ENCODE measurements at places on chromosomes 16 and 17.

- no peak for DNase-seq
Measured at GRCh38 chr17:32033223-32033622, 26.0 kb downstream of the LRRC37B start.

DNA sequence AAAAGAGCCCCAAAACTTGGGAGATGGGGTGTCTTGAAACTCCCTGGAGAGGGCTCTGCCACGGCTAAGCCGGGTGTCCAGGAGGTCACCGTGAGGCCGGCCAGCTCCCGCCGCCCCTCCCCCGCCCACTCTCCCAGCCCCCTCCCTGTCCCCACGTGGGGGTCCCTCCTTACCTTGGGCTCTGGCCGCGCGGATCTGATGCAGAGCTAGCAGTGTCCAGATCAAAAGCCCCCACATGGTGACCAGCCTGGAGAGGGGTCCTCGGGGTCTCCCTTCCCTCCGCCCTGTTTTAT is 447 bp downstream of the SDK2 start:
- DNase-seq: no peak

GRCh38 chr17:41885733-41886132 is 20.5 kb upstream of the KLHL11 start:
- no peak for DNase-seq

- no peak for DNase-seq
Measured at GRCh38 chr17:31328160-31328535, 6.7 kb upstream of the EVI2A start.

- no peak for DNase-seq
Measured at GRCh38 chr16:31243734-31244670, 15.8 kb upstream of the ITGAM start.

- no peak for DNase-seq
Measured at GRCh38 chr17:40956401-40957254, 10.1 kb downstream of the KRT39 start.

- DNase-seq: no peak
Measured at GRCh38 chr16:67481561-67482232, 740 bp upstream of the ATP6V0D1 start.

GRCh38 chr17:78375401-78376151 is 2.9 kb upstream of the PGS1 start:
- no peak for DNase-seq

GRCh38 chr17:50680126-50680525 is 27.6 kb downstream of the ANKRD40 start:
- DNase-seq: no peak

DNA sequence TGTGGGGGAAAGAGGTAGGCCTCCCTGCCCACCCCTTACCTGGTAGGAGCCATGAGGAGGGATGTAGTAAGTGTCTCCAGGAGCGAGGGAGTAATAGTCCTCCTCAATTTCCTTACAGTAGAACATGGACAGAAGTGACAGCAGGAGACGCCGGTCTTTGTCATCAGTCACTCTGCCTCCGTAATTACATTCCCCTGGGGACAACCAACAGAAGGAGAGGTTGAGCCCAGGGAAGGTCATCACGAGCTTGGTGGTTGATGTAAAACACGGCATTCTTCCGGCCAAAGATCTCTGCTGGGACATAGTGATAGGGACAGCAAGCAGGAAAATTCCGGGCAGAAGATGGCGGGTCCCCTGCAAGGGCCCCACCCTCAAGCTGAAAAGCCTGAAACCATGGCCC is 47.9 kb downstream of the LYRM1 start:
- DNase-seq: no peak

DNA sequence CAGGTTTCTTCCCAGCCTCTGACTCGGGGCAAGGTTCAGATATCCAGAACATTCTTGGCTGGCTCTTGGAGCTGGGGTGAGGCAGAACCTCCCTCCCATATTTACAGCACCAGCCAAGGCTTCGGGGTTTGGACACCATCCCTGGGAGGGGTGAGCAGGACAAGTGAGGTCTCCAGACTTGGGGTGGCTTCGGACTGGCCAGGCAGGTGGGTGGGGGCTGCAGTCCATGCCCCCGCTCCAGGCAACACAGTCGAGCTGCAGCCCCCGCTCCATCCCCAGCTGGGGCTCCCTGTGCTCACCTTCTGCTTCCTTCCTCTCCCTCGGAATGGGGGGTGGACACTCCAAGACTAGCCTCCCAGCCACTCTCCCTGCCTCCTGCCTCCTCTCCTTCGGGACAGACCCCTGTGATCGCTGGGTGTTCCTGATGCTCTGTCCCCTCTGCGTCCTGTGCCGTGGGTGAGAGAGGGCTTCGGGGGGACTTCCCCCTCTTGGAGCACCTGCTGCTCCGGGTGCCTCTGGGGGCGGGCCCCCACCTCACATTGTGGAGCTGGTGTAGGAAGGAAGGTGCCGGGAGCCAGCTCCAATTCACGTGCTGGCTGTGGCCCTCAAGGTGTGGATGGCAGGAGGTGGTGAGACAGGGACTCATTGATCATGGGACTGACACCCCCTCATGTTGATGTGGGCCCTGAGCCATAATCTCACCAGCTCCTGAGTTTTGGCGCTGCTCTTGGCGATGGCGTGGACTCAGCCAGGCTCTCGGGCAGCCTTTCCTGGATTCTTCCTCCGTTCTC is 189.2 kb downstream of the SEC14L1 start:
- DNase-seq: no peak

DNA sequence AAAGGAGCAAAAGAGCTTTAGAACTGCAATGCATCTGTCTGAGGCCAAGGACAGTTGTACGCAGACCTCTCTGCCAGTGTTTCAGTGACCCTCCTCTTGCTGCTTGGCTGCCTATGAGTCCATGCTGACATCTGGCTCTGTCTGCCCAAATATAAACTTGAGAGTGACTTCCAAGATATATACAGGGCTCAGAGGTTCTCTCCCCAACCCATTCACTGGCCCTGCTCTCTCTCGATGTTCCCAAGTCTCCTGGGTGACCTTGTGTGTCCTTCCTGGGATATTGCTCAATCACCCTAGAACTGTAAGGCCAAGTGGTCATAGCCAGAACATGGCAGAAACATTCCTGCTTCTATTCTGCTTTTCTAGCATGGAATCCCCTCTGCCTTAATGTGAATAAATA is 716.3 kb downstream of the WWOX start:
- no peak for DNase-seq

DNA sequence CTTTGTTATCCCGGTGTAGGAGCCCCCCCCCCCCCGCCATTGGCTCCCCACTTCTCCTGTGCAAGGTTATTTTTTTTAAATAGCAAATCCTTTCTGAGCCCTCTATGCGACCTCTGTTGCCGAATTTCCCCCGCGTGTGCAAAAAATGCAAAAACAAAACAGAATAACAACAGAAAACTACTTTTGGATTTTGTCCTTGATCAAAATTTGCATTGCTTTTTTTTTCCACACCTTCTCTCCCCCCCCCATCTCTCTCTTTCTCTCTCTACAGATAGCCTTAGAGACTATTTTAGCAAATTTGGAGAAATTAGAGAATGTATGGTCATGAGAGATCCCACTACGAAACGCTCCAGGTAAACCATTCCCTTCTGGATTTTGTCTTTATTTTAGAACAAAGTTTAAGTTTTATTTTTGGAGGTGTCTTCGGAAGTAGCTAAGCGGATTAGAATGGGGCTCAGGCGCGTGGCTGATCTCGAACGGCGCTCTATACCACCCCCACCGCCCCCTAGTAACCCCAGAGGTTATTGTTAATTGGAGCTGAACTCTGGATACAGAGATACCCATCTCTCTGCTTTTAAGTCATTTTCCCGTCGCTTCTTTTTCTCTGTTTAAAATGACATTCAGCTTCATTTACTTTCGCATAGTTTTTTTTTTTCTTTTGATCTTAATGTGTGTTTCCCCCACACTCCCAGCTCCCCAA is 1.0 kb downstream of the MSI2 start:
- DNase-seq: no peak

DNA sequence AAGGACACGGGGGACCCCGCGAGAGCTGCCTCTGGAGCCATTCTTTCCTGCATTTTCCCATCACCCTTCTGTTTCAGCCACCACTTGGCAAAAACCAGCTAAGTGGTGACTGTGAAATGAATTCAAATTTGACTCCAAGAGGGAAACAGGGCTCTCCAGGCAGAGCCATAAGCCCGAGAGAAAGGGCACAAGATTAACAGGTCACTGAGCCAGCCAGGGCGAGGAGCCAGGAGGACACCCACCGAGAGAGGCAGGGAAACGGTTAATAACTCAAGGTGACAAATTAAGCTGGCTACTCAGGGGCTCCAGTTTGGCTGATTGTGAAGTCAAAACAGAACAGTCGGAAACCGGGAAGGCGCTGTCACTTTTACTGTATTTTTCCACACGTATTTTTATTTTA is 67.8 kb upstream of the SOX9 start:
- no peak for DNase-seq

DNA sequence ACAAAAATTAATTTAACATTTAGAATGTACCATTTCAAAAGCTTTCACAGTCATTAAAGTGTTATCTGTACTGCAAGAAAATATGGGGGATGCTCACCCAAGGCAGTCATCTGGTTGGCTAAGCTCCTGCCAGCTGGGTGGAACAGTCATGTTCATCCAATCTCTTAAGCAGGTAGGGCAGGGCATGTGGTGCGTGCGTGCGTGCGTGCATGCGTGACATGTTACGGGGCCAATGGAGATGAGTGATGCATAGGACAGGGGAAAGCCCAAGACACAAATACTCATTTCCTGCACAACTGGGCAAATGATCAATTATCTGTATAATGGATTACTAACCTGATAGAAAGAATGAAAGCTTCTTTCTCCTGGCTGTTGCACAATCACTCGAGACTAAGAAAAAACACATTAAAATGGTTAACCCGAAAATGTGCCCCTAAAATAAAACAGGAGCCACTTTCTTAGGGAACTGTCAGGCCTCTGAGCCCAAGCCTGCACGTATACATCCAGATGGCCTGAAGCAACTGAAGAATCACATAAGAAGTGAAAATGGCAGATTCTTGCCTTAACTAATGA is 104.4 kb downstream of the MYO1D start:
- DNase-seq: no peak

DNA sequence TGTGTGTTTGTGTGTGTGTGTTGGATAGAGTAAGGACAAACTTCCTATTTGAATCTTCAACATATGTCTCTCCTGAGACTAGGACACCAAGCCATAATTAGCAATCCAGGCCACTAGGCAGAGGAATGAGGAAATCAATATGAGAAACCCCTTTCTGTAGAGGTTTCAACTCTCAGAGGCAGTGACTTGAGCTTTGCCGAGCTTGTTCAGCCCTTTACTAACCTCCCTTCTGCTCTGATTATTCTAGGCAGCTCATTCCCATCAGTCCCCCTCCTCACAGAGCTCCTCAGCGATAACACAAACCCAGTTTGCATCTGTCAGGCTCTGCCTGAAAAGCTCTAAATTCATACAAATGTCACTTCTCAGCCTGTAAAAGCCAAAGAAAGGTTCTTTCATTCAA is 1030.3 kb downstream of the CDH8 start:
- DNase-seq: no peak

- no peak for DNase-seq
Measured at GRCh38 chr17:73013301-73013700, 79.2 kb downstream of the SLC39A11 start.

- DNase-seq: peak; percentile 63
Measured at GRCh38 chr17:75113798-75114551, 4.2 kb downstream of the ARMC7 start.

GRCh38 chr17:75774991-75775668 is 9.5 kb upstream of the UNK start:
- DNase-seq: no peak

Measured in NCI-H2029 treated with DMSO at 0.1 percent for 48 hours (cell line).